ENCODE measurements at places on chromosomes 1 and 21.

- DNase-seq: no peak
Observed at GRCh38 chr1:155167166-155168104, 5.7 kb downstream of the KRTCAP2 start.

DNA sequence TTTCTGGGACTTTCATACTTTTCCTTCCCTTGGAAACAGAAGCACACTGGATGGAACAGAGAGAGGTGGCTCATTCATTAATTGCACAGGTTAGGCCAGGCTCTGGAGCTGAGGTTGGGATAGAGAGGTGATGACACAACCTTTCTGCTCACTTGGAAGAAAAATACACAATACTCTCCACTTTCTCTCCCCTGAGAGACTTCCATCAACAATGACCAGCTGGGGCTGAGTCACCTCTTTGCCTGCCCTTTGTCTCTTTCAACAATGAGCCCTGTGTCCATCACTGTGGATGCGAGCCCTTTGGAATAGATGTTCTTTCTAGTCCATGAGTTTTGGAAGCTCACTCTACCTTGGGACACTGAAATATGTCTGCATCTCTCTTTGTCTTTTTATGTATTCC is 43.1 kb downstream of the ATP2B4 start:
- DNase-seq: no peak

DNA sequence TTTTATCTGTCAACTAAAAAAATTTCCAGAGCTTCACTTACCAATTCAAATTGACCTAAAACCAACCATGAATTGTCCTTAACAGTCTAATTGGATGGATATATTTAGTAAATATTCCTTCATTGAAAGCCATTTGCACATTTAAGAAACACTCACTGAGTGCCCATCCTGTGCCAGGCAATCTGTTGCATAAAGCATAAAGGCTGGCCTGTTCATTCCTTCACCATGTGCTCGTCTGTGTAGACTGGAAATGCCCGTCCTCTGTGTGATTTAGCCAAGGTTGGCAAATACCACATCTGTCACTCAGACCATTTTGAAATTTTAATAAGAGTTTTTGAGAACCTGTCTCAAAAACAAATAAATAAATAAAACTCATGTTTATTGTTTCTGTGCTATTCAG is 57.1 kb downstream of the ZNF684 start:
- no peak for DNase-seq

- DNase-seq: no peak
Observed at GRCh38 chr1:77906019-77906545, 17.7 kb downstream of the NEXN start.

- no peak for DNase-seq
Observed at GRCh38 chr1:2925291-2925690, 96.0 kb upstream of the ACTRT2 start.
